T1000 (cell line): ENCODE measurements at places on chromosomes 12 and 14.
A peak's percentile ranks its signal among the peaks of the same experiment; 100 is the strongest.

DNA sequence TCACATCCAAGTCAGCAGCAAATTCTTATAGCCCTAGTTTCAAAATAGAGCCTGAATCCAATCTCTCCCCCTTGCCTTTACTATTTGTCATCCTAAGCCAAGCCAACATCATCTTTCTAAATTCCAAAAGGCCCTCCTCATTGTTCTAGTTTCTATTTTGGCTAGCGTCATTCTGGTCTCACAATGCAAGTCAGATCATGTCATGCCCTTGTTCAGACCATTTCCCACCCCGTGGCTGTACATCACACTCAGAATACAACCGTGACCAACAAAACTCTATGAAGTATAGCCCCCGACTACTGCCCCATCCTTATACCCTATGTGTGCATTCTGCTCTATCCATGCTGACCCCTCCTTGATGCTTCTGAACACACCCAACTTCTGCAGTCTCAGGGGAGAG, 12.3 kb upstream of the GNG2 start:
- no peak for DNase-seq

- no peak for DNase-seq
Observed at GRCh38 chr12:55744340-55745030, 1.6 kb downstream of the GDF11 start.

DNA sequence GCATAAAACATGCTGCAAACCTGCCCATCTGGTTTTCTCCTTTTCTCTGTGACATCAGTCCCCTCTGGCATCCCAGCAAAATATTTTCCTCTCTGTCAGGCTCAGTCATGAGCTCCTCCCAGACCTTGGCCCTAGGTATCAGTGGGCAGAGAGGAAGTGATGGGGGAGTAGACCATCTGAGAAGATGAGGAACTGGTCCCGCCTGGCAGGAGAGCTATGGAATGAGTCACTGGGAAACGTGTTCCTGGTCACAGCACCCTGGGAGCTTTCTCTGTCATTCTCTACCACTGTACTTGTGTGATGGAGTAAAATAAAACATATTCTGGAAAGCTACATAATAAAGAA, 5.0 kb upstream of the SRSF9 start:
- DNase-seq = peak; percentile 22

DNA sequence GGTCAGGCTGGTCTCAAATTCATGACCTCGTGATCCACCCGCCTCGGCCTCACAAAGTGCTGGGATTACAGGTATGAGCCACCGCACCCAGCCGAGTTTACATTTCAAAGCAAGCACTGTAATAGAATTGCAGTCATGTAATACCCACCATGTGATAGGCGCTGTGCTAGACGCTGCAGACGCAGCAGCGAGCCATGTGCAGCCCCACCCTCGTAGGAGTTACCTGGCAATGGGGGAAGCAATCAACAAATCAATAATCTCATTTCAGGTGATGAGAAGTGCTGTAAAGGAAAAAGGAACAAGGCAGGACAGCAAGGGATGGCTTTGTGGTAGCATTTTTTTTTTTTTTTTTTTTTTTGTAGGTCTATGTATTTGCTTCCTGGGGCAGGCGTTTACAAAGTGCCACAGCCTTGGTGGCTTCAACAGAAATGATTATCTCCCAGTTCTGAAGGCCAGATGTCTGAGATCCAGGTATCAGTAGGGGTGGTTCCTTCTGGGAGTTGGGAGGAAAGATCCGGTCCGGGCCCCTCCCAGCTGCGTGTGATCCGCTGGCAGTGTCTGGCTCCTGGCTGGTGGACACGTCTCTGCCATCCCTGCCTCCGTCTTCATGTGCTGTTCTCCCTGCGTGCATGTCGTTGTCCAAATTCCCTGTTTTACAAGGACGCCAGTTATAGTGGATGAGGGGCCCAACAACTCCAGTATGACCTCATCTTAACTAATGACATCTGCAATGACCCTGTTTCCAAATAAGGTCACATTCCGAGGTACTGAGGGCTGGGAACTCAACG, 72.8 kb downstream of the TNFAIP2 start:
- DNase-seq = no peak

DNA sequence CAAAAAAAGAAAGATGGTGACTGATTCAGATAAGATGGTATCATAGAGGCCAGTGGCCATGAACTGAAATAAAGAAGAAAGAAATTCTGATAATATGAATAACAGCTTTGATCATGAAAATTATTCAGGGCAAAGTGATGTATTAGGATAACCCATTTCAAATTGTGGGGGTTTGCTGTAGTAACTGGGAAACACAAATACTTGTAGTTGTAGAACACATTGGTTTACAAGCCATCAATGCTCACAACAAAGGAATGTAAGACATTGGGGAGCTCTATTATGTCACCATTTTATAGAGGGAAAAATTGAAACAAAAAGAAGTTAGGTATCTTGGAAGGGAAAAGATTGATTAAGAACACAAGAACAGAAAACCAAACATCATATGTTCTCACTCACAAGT, 140.4 kb upstream of the FRMD6 start:
- DNase-seq = no peak

- peak; percentile 79 for DNase-seq
Observed at GRCh38 chr12:123571343-123571813, 13.0 kb upstream of the TMED2 start.

DNA sequence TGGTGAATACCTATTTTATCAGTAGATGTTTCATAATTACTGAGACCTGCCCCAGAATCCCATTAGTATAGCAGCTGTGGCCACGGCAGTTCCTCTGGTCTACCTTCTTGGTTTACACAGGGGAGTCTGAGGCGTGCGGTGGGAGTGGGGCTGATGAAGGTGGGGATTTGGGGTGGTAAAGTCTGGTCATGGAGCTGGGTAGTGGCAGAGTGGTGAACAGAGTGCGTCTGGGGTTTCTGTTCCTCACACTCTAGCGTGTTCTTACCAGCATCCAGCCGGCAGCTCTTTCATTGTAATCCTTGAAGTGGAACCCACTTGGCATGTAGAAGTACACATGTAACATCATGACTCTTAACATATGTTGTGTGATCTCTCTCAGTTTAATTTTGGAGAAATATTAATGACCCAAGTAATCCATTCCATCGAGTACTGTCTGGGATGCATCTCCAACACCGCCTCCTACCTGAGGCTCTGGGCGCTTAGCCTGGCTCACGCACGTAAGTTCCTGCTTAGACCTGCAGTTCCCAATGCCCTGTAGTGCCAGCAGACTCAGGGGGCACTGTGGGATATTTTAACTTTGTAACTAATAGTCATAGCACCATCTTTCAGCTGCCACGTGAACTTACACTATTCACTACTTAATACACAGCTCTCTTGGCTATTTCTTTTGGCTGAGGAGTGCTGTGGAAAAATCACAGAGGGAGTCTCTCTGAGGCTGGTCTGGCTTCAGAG, 7.9 kb upstream of the DNAH10 start:
- no peak for DNase-seq

DNA sequence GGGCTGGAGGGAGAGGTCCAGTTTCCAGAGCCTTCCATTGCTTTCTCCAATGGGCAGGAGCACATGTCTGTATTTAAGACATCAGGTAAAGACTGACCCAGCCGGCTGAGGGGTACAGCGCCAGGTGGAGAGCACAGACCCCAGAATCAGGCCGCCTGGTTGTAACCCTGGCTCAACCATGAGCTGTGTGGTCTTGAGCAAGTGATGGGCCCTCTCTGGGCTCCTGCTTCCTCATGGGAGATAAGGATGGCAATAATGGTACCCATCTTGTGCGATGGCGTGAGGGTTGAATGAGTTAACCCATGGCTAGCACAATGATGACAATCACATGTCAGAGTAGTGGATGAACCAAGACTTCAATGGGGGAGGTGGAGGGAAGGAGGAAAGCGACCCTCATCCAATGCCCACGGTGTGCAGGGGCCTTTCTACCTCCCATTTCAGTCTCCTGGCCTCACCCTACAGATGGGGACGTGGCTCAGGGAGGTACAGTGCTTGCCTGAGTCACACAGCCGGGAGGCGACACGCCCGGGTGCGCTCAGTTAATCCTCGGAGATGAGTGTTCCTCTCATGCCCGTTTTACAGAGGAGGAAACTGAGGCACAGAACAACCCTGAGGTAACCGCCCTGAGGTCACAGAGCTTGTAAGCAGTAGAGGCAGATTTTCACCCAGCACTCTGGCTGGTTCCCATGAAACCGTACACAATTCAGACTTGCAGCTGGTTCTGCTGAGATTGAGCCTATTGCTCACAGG, 163.9 kb downstream of the RBM19 start:
- DNase-seq = no peak

DNA sequence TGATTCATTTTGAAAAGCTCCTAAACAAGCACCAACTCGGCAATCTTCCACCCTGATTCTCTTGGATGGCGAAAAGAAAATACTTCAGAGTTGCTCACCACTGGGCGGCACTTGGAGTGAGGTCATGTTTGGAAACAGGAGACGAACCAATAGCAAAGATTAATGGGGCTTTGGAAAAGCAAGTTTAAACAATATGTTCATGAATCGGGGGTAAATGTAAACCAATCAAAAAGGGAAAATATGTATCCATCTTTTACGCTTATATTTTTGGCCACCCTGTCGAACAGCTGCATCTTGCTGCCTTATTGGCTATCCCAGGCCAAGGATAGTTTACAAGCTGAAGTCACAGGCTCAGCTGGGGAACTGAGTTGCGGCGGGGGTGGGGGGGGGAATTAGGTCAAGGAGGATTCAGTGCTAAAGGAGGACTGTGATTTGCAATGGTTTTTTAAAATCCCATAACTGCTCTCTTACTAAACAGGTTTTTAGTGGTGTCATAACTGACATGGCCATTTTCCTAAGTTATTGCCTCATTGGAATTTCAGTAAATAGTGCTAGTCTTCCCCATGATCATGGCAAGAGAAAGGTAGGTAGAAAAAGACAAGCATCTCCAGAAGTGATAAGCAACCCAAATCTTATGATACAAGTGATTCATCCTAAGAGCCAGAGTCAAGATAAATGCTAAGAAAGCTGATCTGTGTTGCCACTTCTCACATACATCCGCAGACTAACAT, 210.6 kb downstream of the PHLDA1 start:
- peak; percentile 46 for DNase-seq

GRCh38 chr14:58680698-58681097, 42.9 kb downstream of the DACT1 start:
- no peak for DNase-seq

- DNase-seq = no peak
Observed at GRCh38 chr14:67975470-67975869, 155.9 kb downstream of the RAD51B start.

DNA sequence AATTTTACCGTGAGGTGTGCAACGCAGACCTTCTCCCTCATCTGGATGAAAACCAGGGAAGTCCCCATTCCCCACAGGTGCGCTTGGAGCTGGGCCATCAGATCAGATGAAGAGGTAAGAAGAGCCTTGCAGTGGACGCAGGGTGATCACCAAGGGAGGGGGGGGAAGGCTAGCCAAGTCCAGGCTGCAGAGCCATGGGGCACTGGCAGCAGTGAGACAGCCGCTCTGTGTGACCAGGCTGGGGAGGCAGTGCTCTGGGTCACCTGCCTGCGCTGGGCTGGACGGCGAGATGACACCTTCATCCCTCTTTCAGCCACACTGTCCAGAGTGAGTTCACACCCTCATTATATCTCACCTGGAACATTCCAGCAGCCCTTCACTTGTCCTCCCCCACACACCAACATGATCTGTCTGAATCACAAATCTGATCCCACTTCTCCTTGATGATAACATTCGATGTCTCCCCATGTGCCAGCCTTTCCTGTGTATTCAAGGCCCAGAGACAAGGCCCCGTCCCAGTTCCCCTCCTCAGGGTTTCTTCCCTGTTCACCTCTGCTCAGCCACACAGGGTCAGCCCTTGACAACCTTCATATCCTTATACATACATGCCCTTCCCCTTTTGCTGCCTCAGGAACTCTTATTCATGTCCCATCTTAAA, 65.9 kb upstream of the VASH1 start:
- no peak for DNase-seq

DNA sequence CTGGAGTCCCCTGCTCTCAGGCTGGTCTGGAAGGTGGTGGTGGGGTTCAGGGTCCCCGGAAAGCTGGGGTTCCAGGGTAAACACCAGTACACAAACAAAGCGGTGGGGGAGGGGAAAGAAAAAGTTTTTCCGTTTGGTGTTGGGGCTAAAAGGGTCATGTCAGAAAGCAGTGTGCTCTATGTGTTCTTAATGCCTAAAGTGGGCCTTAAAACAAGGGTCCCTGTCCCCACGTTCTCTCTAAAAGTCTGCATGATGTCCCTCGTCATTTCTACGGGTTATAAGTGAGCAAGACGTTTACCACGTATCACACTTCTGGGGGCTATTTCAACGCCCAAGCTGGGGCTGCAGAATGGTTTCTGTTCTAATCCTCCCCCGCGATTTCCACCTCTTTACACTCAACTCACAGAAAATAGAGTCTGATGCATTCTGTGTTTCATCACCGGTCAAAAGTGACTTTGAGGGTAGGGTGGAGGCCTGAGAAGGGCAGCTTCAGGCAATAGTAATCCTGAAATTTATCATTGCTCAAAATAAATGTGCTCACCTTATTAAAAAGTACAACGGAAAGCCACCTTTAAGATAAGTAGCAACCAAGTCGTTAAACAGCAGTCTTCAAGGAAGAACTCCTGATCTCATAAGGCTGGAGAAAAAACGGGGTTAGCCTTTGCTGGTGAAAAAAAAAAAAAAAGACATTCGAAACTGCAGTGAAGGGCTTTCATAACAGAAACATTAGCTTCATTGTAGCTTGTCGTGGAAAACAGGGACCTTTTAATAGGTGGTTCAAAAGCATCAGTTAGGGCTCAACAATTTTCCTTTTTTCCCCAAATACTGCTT, 63.9 kb upstream of the PTGR2 start:
- DNase-seq = no peak

DNA sequence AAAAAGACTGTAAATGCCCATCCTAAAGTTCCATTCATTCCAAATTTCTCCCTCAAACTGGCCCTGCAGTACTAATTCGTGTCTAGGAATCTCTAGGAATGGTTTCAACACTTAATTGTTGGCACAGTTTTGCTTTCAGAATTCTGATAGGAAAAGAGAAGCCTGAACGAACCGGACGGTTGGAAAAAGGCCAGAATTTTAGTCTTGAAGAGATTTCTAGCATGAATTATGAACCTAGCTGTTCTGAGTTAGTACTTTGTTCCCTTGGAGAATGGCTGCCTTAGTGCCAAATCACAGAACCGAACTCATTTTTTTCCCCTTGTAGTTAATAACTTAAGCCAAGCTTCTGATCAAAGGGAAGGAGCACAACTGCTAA, 262.6 kb downstream of the ADAMTS20 start:
- no peak for DNase-seq

- no peak for DNase-seq
Observed at GRCh38 chr12:29519585-29520182, 22.2 kb upstream of the OVCH1 start.

DNA sequence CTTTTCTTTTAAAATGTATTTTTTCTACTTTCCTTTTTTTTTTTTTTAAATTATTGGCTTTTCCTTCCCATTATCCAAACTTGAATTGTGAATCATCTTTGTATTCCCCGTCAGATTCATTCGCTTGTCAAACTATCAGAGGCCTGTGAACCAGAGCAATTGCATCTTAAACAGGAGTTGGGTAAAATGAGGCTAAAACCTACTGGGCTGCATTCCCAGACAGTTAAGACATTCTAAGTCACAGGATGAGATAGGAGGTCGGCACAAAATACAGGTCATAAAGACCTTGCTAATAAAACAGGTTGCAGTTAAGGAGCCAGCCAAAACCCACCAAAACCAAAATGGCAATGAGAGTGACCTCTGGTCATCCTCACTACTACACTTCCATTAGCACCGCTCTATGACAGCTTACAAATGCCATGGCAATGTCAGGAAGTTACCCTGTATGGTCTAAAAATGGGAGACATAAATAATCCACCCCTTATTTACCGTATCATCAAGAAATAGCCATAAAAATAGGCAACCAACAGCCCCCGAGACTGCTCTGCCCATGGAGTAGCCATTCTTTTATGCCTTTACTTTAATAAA, 19.9 kb downstream of the FUT8 start:
- no peak for DNase-seq

- no peak for DNase-seq
Observed at GRCh38 chr14:105384041-105384557, 14.2 kb upstream of the TEX22 start.
